ENCODE measurements at places on chromosomes 7 and 10.

GRCh38 chr7:1536743-1537534, 6.4 kb downstream of the MAFK start:
- no peak for DNase-seq

DNA sequence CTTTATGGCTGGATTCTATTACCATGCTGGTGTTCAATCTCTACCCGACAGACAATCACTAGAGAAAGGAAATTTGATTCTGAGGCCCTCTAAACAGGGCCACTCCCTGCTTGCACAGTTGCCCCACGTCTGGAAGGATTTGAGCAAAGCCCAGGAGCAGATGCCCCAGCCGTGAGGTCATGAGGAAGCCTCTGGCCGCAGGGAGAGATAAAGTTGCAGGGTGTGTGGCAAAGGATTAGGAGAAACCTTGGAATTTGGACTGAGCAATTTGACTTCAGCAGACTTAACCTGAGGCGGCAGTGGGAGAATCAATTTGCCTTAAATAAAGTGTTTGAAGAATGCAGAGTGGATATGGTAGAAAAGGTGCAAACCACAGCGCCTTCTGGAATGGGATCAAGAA, 40.2 kb upstream of the KLF6 start:
- DNase-seq: no peak

DNA sequence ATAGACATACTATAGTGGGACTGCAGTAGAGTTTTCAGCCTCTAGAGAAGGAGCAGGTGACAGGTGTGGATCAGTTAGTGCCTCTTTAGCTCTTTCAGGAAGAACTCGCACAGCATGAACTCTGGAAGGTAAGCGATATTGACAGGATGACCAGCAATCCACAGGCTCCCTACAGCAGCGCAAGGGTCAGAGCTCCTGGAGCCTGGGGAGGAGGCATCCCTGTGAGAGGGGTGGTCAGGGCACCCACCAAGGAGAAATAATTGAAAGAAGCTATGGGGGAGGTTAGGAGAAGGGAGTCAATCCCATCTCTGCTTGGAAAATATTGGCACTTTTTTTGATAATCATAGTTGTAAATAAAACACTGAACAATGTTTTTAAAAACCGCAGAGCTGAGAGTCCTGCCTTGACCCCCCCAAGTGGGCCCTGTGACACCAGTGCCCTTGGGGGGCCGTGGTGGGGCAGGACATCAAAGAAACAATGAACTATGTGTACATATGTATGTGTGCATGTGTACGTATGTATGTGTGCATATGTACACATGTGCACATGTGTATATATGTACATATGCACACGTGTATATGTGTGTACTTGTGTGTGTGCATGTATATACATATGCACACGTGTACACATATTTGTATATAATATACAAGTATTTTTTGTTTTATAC, 13.8 kb downstream of the AKR1C3 start:
- no peak for DNase-seq

- no peak for DNase-seq
These were observed 16.8 kb upstream of the CRYGN start for GRCh38 chr7:151456782-151457181.

- DNase-seq: no peak
These were observed 48.4 kb upstream of the GLI3 start for GRCh38 chr7:42285383-42285824.

DNA sequence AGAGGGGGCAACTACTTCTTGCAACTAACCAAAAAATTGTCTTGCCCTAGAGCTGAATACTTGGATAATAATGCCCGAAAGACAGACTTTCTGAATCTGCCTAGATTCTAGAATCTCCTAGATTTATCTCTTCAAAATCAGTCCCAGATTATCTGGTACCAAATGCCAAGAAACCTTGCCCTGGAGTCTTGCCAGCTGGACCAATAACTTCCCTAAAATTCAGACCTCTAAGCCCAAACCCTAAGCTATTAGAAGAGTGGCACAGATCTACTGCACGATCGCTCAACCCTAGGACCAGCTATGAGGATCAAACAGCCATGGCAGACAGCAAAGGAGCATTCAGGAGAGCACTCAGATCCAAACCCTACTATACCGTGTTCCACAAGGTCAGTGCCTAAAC, 45.0 kb downstream of the ARMH3 start:
- no peak for DNase-seq

Measured in NCI-H2029 treated with DMSO at 0.1 percent for 48 hours (cell line).